GM23248 (cell line): ENCODE measurements at places on chromosomes 13 and 19. TPM values are rescaled to one million over a fixed set of nuclear protein-coding genes. Genes with fewer than 3 reads are reported as not detected.

GRCh38 chr19:18029617-18030338, 21.8 kb downstream of the ARRDC2 start:
- H3K27ac ChIP-seq: no peak overlapping the region
- no peaks in the 10 kb centered on the region for H3K27me3 ChIP-seq
- no peaks in the 10 kb centered on the region for H3K36me3 ChIP-seq
- H3K4me3 ChIP-seq: no peak overlapping the region
- H3K4me1 ChIP-seq: no peaks in the 10 kb centered on the region
- peak; percentile 23 for DNase-seq

Gene ZNF99
- not detected in 2 replicates for total RNA-seq

- H3K27ac ChIP-seq: no peak overlapping the region
- no peak overlapping the region for H3K4me3 ChIP-seq
- no peak for DNase-seq
- no peaks in the 10 kb centered on the region for H3K4me1 ChIP-seq
- H3K36me3 ChIP-seq: no peaks in the 10 kb centered on the region
Observed at GRCh38 chr13:33932769-33933406, 114.9 kb downstream of the RFC3 start.

- no peak for DNase-seq
- no peaks in the 10 kb centered on the region for H3K36me3 ChIP-seq
- H3K27ac ChIP-seq: no peak overlapping the region
- H3K4me1 ChIP-seq: no peaks in the 10 kb centered on the region
- no peak overlapping the region for H3K4me3 ChIP-seq
Observed at GRCh38 chr13:51778392-51778791, 25.6 kb downstream of the DHRS12 start.

Gene ZNF611
- total RNA-seq: 6.7 and 7.7 TPM in 2 replicates
